Suppressor macrophage treated with lipopolysaccharide for 4 hours (primary cell): ENCODE measurements at places on chromosomes 13 and 19.

DNA sequence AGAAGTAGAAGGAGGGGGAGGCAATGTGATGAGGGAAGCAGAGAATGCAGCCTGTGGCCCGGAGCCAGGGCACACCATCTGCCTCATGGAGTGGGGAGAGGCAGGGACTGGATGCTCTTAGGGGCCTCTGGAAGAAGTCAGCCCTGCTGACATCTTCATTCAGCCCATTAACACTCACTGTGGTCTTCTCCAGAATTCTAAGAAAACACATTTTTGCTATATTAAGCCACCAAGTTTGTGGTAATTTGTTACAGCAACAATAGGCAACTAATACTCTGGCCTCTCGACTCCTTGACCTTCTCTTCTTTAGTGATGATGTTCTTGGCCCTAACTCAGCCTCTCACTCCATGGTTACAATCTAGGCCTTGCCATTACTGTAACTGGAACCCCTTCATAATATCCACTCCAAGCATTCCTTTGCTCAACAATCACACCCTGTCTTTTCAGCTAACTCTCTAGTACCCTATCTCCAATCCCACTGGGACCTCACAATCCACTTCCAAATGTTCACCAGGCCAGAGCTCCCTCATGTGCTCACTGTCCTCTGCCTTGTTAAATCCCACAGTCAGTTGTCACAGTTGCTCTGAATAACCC is 98.5 kb downstream of the MIPEP start:
- DNase-seq, result no peak

DNA sequence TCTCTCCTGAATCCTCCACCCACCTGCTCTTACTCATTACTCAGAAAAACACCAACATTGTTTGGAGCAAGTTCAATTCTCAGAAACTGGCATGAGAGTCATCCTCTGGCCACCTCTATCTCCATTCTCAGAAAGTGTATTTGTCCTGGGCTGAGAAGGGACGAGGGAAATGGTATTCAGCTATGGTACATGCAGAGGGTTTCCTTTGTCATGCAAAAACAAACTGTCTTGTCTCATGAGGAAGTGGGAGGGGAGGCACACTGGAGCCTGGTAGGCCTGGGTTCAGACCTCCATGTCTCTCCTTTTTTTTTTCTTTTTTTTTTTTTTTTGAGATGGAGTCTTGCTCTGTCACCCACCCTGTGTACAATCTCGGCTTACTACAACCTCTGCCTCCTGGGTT is 31.9 kb upstream of the LILRA2 start:
- no peak for DNase-seq

DNA sequence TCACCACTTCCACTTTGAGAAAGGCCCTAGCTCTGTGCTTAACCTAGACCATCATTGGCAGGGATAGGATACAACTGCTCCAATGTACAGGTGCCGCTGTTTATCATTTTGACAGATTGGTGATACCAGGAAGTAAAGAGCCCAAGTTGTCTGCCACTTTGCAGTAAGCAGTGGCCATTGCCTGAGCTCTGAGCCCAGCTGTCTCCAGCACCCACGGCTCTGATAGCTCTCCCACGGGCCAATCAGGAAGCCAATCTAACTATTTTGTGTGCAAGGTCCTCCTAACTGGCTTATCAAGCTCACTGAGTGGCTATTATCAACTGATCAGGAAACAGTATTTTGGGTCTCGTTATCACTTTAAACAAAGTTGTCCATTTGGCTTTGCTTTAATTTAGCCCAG is 181.1 kb downstream of the DCT start:
- no peak for DNase-seq

- DNase-seq, result no peak
Observed at GRCh38 chr13:30165796-30166195, 141.6 kb downstream of the KATNAL1 start.

DNA sequence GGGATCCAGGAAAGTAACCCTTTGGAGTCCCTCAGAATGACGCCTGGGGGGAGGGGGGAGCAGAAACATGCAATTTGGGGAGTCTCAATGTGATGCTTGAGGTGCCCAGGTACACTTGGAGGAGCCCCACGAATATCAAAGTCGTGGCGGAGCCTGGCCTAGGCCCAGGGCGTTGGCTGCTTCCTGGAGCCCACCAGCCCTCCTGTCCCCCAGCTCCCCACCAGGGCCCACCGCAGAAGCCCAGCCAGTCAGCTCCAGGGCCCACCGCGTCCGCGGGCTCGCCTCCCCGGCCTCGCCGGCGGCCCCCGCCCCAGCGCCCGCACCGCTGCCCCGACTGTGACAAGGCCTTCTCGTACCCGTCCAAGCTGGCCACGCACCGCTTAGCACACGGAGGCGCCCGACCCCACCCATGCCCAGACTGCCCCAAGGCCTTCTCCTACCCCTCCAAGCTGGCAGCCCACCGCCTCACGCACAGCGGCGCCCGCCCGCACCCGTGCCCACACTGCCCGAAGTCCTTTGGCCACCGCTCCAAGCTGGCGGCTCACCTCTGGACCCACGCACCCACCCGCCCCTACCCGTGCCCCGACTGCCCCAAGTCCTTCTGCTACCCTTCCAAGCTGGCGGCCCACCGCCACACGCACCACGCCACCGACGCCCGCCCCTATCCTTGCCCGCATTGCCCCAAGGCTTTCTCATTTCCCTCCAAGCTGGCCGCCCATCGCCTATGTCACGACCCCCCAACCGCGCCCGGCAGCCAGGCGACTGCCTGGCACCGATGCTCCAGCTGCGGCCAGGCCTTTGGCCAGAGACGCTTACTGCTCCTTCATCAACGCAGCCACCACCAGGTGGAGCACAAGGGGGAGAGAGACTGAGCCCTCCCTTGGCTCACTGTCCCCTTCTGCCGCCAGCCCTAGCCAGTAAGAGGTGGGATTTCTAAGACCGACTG is 2.1 kb downstream of the ZNF575 start:
- peak; percentile 55 for DNase-seq

GRCh38 chr19:982567-983170 is 1.5 kb upstream of the WDR18 start:
- DNase-seq, result peak; percentile 82

- DNase-seq, result no peak
Observed at GRCh38 chr19:10516671-10517286, 468 bp downstream of the S1PR5 start.

DNA sequence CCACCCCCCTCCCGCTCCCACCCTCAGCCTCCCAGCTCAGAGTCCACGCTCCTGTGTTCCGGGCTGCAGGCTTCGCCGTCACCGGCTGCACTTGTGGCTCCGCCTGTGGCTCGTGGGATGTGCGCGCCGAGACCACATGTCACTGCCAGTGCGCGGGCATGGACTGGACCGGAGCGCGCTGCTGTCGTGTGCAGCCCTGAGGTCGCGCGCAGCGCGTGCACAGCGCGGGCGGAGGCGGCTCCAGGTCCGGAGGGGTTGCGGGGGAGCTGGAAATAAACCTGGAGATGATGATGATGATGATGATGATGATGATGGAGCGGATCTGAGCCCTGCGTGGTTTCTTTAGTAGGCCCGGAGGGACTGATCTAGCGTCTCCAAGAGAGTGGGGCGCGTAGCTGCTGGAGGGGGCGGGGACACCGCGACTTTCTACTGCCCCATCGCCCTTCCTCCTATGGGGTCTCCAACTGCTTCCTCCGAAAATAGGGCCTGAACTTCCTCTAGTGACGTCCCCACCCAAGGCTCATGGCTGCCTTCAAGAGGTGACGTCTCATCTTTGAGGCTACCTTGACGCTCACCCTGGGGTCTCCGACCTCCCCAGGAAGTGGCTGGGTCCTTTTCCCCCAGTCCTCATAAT is 1.4 kb downstream of the RETN start:
- peak; percentile 42 for DNase-seq

DNA sequence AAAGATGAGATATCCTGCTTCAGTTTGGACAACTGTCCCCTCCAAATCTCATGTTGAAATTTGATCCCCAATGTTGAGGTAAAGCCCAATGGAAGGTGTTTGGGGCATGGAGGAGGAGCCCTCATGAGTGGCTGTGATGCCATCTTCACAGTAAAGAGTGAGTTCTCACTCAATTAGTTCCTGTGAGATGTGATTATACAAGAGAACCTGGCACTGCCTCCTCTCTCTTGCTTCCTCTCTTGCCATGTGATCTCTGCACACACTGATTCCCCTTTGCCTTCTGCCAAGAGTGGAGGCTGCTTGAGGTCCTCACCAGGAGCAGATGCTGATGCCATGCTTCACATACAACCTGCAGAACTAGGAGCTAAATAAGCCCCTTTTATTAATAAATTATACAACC is 86.9 kb downstream of the HSPH1 start:
- DNase-seq, result no peak

- peak; percentile 86 for DNase-seq
Observed at GRCh38 chr13:36418022-36418805, 14.1 kb upstream of the CCNA1 start.

DNA sequence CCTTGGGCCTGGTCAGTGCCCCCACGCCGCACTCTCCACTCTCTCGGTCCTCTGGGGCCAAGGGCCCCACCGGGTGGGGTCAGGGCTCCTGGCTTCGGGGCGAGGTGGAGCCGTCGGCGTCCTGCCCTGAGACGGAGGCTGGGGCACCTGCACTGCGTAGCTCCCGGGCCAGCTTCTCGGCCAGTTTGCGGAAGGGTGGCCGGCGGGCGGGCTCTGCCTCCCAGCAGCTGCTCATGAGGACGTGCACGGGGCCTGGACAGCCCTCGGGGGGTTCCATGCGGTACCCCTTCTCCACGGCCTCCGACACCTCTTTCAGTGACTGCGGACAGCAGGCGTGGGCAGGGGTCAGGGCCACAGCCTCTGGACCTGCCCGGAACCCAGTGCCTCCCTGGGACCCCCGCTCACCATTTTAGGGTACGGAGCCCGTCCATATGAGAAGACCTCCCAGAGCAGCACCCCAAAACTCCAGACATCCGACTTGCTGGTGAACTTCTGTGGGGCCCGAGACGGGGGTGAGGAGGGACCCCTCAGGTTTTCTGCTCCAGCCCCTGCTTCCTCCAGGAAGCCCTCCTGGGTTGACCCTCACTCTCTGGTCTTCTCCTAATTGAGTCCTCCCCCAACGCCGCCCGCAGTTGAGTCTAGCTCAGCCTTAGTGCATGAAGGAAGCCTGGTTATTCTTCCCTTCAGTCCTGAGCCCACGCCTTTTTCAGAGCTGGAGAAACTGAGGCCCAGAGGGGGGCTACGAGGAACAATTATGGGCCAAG is 6.3 kb upstream of the RAX2 start:
- no peak for DNase-seq

DNA sequence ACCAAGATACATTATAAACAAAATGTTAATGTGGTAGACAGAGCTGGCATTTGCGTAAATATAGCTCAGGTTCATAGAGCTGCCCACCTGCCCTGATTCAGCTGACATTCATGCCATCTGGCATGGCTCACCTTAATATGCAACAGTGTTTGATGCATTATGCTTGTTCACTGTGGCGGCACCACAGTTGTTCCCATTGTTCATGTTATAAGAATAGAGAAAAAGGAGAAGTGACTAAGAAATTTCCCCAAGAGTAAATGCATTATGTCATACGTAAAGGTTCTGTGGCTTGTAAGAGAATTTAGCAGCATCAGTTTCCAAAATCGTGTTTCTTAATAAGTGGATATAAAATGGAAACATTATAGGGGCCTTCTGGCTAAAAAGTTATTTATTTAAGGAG is 4.5 kb downstream of the CCNA1 start:
- peak; percentile 70 for DNase-seq

GRCh38 chr19:8332976-8333766 is 9.9 kb downstream of the KANK3 start:
- no peak for DNase-seq

DNA sequence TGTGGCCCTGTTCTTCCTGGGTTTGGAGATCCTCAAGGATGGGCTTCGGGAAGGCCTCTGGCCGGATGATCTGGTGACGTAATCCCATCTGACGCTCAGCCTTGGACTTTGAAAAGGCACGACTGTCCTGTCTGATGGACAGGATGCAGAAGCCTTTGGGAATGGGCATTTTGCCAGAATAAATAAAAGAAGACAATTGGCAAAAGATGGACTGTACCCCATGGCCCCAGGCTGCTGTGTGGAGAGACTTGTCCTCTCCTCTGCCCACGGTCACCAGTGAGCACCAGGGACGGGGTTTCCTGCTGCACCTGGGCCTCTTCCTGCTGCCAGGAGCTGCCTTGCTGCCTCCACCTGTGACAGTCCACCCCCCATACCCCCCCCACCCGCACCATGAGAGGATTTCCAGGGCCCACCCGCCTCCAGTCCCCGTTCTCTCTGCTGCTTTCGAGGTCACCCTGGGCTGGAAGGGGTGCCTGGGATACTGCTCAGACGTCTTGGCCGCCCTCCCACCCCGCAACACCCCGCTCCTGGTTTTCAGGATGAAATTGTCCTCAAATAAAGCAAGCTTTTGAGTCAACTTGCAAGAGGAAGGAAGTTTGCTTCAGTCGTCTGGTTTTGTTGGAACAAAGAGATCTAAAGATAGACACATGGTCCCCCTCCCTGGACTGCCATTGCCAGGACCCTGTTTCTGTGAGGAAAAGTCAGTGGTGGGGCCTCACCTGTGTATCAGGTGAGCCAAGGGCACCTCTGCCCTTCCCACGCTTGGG is 40.9 kb downstream of the MCF2L start:
- no peak for DNase-seq

GRCh38 chr19:7904074-7905020 is 670 bp downstream of the MAP2K7 start:
- peak; percentile 71 for DNase-seq

DNA sequence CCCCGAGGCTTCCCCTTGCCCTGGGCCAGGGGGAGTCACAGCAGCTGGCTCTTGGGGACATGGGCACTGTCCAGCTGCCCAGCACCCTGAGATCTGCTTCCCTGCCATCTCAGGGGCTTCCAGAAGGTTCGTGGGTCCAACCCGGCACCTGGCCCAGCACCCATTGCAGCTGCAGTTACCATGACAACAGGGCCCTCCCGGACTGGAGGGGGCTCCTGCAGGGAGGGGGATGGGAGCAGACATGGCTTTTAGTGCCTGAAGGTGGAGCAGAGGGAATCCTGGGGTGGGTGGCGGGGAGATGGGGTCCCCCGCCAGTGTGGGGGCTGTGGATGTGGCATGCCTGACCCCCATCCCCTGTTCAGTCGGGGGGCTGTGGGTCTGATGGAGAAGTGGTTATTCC is 14.7 kb downstream of the PIN1 start:
- no peak for DNase-seq

GRCh38 chr13:77337159-77337558 is 10.3 kb upstream of the MYCBP2 start:
- no peak for DNase-seq

- peak; percentile 72 for DNase-seq
Observed at GRCh38 chr19:14310055-14310454, 71.2 kb upstream of the ADGRE5 start.

GRCh38 chr13:37601648-37602440 is 3.3 kb upstream of the POSTN start:
- no peak for DNase-seq

- DNase-seq, result no peak
Observed at GRCh38 chr13:87677043-87677495, 5.9 kb downstream of the SLITRK5 start.
